Kidney (tissue), 22 donors: ENCODE measurements at places on chromosomes 1 and 21.

DNA sequence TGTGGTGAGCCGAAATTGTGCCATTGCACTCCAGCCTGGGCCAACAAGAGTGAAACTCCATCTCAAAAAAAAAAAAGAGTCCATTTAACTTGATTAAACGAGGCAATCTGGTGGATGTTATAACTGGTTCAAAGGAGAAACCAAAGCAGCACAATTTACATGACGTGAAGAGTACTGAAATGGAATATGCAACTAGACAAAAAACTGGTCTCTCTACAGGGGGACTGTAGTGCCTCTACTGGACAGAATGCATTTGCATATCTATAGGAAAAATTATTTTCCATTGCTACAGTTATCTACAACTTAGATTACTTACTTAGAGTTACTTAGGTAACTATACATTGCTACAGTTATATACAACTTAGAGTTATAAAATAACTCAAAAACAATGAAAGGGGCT lies 2.7 kb upstream of the CAPN2 start:
- DNase-seq: no peak

DNA sequence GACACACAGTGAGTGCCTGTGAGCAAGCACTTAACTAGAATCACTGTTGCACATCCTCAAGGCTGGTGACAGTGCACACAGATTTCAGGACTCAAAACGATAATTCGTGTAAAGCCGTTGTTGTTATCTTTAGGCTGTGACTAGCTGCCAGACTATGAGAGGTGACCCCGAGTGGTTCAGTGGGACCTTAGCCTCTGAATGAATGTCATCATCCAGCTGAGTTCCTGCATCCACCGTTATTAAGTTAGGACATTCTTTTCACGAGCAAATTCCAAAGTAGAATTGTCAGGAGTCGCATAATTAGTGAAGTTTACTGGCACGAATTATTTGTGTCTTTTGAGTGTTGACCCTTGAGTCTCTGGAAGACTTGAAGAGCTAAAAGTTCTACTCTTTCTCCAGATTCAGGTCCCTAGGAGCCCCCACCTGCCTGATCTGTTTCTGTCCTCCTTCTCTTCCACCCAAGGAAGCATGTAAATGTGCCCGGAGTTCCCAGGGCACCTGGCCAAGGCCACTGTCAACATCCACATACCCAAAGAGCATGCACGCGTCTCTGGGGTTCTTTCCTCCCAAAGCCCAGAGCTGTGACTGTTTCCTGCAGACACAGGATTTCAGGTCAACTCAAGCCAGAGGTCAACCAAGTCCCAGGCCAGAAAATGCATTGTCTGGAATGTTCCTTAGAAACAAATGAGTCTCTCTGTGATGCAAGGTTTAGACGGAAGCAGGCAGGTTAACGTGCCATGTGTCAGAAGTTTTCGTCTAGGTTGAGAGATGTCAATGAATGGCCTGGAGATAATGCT lies 207.2 kb downstream of the TOMM20 start:
- DNase-seq: peak; percentile 89

- no peak for DNase-seq
Observed at GRCh38 chr21:34841154-34841553, 172.4 kb downstream of the CLIC6 start.

- DNase-seq: no peak
Observed at GRCh38 chr1:161973924-161974845, 49.5 kb downstream of the OLFML2B start.

GRCh38 chr1:225480825-225481434 lies 53.1 kb upstream of the LBR start:
- peak; percentile 69 for DNase-seq
